HEK293T (cell line): ENCODE measurements at places on chromosomes 5 and 9.

- no peak for DNase-seq
These were observed 251.1 kb downstream of the EBF1 start for GRCh38 chr5:158848634-158849033.

DNA sequence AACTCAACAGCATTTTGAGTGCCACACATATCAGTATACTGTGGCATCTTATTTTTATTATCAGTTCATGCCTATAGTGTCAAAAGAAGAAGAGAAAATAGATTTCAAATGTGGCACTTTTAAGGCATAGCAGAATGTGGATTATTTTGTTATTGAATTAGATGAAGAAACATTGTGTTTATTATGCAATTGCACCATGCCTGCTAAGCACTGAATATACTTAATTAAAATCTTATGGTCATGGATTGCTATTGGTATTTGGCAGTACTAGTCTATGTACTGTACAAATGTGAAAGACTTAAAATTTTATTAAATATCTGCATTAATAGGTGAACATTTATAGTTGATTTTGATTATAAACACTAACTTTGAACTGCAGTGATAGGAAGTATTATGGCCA, 128.8 kb downstream of the FER start:
- no peak for DNase-seq

GRCh38 chr5:35430381-35431162, 187.1 kb upstream of the SPEF2 start:
- no peak for DNase-seq

GRCh38 chr9:125110464-125110863, 32.9 kb downstream of the SCAI start:
- DNase-seq: no peak
